ENCODE measurements at places on chromosomes 5 and 9.

- peak; percentile 47 for DNase-seq
Observed at GRCh38 chr5:179858241-179858585, 404 bp downstream of the MRNIP start.

DNA sequence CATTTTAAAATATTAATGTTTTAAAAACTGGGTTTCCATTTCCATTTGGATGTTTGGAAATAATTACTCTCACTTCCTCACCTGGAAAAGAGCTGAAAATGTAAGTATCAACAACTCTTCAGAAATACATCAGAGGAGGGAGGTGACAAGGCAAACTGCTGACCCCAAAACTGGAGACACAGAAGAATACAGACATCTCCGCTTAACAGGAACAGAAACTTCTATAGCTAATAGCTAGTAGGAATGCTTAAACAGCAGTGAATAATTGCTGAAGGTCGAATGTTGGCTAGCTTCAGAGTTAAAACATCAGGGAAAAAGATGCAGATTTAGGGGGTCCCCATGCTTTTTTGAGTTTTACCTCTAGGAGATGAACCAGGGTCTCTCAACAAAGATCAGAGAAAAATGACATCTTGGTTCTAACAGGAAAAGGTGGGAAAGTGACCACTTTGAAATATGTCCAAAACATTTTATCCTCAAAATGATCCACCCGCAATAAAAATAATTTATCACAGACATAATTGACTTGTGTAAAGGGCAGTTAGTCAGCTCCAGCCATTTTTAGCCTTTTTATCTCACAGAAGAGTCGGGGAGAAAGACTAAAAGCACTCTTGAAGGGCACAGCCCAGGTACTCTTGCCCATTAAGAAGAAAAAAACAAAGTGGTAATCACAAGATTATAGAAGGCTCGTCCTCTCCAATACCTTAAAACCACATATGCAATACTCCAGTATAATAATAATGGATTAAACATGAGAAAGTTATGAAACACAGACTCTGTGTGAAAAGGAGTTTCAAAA lies 1474.9 kb downstream of the EFNA5 start:
- DNase-seq, result no peak

DNA sequence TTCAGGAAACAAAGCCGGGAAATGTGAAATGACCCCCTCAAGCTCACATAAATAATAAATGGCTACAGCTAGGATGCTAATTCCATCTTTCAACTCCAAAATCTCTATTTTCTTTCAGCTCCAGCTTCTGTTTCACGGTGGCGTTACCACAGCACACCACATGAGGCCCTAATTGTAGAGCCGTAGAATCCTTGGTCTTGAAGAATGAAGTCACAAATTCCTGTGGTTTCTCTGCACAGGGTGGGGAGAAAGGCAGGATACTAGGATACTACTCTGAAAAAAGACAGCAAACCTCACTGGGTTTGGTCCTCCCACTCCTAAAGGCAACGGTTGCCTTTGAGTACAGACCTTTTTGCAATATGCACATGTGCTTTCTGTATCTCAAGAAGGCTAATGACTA lies 13.9 kb upstream of the RARS1 start:
- no peak for DNase-seq

DNA sequence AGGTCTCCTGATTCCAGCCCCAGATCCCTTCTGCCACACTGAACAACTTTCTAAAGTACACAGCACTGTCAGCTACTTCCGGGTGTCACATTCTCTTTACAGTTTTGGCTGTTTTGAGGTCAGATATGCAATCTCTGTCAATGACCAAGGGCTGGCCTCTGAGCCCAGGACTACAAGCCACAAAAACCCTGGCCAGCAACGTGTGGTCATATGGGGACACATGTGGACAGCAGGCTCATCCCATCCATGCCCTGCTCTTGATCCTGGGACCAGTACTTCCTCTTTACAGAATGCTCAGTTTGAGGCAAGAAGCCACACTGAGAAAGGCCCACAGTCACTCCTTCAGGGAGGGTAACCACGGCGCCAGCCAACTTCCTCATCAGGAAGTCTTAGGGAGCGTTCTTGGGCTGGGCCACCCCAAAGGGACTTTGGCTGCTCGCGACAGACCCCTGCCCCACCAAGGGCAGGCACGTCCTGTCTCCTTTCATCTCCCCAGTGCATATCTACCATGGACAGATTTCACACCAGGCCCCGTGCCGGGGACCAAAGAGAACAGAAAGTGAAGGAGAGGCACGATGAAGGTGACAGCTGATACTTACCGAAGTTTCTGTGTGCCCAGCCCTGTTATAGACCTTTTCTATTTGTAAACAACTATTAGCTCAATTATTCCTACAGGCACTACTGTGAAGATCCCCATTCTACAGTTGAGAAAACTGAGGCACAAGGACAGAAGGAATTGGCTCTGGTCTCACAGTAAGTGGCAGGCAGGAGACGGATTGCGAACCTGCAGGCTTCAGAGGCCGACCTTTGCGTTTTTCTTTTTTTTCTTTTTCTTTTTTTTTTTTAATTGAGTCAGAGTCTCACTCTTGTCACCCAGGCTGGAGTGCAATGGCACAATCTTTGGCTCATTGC lies 37.3 kb downstream of the STK10 start:
- DNase-seq, result peak; percentile 41

DNA sequence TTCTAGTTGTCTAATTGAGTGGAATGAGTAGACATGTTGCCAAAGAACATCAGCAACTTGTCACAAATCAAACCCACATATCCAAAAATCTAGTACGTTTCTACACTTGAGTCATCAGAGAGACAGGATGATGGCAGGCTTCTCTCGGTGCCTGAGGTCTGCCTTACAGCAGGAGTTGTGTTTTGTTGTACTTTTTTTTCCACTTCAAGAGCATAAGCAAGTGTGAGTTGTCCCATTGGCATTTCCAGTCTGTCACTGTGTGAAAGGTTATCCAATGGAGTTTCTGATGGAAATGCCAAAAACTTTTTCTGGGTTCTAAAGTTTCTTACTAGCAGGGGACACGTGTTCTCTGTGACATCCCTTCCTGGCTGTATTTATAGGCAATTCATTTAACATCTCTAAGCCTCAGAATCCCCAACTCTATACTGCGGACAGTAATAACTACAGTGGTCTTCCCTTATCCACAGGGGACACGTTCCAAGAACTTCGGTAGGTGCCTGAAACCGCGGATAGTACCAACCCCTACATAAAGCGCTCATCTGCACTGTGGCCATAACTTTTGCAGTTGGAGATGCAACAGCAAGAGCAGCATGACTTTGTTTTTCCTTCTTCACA lies 246.5 kb downstream of the SYK start:
- DNase-seq, result peak; percentile 48

DNA sequence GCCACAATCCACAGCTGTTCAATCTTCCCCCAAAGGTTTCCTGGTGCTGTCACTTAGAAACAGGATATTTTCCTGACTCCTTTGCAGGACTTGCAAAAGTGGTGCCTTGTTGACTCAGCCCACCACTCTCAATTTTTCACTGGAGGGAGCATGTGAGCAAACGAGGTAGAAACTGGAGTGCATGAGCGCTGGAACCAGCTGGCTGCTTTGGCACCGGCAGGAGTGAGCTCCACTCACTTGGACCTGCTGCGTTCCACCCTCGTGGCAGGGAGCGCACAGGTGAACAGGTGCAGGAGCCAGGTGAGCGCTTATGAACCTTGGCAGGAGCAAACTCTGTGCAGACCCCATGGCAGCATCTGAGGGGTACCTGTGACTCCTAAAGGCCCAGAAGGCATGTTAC lies 364.1 kb upstream of the RORB start:
- no peak for DNase-seq

DNA sequence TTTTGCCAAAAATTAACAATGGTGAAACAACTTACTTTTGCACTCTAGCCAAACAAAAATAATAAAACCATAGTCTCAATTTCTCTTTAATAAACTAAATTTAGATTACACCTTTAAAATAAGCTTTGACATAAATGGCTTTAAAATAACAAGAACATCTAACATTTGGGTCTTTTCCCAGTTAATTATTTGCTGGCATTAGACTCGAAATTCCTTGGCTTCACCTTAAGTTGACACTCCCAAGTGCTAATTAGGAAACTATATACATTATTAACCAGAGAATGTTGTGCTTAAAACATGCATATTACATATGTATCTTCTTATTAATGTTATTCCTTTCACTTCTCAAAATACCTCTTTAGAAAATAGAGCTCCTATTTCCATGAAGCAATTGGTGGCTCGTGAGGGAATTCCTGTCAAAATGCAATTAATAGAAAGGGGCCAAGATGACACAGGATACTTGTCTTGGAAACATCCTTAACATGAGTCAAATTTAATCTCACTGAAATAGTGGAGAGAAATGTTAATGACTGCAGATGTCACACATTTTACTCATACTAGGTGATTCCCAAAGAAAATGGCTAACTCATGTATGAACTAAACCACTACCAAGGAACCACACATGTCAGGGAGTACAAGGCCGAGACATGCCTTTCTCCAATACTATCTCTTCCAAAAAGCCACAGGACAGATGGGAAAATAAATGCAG lies 932.9 kb upstream of the DMAC1 start:
- DNase-seq, result no peak

DNA sequence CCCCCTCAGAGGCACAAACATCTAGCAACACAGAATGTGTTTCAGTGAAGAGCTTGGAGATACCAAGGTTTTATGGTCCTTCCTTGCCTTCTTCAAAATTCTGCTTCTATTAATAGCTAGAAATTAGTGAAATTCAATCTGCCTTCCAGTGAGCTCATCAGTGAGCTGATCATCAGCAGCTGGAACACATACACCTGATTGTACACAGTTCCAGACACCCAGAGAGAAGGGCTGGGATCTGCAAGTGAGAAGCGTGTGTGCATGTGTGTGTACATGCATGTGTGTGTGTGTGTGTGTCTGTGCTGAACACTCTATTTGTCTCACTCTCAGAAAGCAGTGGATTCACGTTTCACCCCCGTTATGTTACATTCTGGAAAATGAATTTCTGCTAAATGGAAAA lies 28.5 kb downstream of the CFAP90 start:
- no peak for DNase-seq

- DNase-seq, result no peak
Observed at GRCh38 chr5:132765311-132766019, 11.6 kb downstream of the SEPTIN8 start.

DNA sequence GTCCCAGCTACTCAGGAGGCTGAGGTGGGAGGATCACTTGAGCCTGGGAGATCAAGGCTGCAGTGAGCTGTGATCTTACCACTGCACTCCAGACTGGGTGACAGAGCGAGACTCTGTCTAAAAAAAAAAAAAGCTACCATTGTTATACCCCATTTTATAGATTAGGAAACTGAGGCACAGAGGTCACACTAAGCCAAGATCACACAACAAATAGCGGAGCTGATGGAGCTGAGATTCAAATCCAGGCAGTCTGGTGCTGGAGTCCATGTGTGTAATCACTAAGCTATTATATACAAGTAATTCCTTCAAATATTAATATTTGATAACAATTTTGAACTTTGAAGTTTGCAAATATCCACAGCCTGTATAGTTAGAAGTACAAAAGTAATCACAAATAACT lies 6.0 kb upstream of the SLC12A2 start:
- no peak for DNase-seq

DNA sequence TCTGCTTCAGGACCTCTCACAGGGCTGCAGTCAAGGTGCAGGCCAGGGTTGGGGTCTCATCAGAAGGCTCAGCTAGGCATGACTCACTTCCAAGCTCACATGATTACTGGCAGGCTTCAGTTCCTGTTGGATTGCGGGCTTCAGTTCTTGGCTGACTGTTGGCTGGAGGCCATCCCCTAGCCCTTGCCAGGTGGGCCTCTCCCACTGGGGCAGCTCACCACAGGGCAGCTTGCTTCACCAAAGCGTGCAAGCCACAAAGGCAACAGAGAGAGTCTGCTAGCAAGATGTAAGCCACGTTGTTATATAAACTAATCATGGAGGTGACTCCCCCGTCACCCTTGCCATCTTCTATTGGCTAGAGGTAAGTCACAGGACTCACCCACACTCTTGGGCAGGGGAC lies 14.4 kb downstream of the CPLX2 start:
- no peak for DNase-seq

DNA sequence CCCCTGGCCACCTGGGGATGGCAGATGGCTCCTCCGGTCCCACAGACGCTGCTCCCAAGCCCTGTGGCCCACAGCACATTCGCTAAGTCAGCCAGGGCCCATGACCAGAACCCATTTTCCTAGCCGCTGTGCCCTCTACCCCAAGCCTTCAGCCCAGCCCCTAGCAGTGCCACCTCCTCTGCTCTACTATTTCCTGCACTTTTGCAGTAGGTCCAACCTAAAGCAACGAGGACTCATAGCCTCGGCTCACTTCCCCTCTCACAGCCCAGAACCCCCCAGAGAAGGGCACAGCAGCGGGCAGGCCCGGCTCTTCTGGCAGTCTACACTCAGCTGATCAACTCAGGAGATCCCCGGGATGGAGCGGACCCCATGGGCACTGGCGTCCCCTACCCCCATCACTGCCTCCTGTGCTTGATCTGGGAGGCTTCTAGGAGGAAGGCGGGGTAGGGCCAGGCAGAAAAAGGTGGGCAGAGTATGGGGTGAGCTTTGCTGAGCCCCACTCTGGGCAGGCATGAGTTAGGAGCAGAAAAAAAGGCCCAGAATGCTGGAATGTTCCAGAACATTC lies 111.2 kb downstream of the ZNF354C start:
- no peak for DNase-seq

DNA sequence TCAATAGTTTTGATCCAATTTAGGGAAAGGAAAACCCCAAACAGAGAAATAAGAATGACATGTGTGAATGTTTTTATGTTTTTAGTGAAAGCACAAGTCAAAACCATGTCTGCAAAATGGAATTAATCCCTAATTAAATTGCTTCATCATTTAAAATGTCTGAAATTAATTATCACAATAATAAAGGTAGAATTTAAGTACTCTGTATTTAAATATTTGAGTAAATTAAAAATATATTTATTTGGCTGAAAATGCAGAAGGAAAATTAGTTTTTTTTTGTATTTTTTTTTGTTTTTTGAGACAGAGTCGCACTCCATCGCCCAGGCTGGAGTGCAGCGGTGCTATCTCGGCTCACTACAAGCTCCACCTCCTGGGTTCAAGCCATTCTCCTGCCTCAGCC lies 330.5 kb upstream of the EFNA5 start:
- no peak for DNase-seq

DNA sequence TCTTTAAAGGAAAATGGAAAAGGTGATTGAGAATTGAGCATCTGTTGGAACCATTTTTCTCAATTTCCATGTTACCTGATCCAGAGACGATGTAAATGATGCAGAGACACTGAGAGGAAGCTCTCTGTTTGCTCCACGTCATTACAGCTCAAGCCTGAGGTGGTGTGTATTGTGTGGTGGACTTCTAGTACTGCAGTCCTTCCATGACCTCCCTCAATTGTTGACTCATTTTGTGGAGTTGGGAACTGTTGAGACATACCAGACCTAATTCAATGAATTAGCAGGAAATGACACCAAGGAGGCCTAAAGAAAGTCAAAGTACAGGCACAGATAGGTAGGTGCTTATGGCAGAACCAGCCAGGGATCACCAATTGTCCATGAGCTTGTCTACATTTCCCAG lies 15.6 kb upstream of the LVRN start:
- no peak for DNase-seq

GRCh38 chr5:120122703-120123102 lies 341.4 kb upstream of the PRR16 start:
- DNase-seq, result no peak

Data from activated CD4-positive, alpha-beta T cell treated with anti-CD3 and anti-CD28 coated beads, Interleukin-2, amount 10 ng/mL, durations not matched to agents 7 days and 5 days (primary cell).